ENCODE measurements at places on chromosomes 6 and 20. TPM values are rescaled to one million over a fixed set of nuclear protein-coding genes. Genes with fewer than 3 reads are reported as not detected.

Gene OTOR
- not detected for total RNA-seq

Gene TCF21
- total RNA-seq = 4.5 TPM

Gene SLC26A8
- total RNA-seq = 0.24 TPM

Gene SLC22A1
- total RNA-seq = 1.9 TPM

Gene TRIM15
- not detected for total RNA-seq

Gene EFCAB8
- 0.81 TPM for total RNA-seq

Gene BPIFB1
- total RNA-seq = not detected

Gene TPX2
- total RNA-seq = 0.76 TPM

Gene OR12D3
- not detected for total RNA-seq

Gene SYNE1
- 184 TPM for total RNA-seq

Gene COL20A1
- 0.14 TPM for total RNA-seq

Gene NKX2-2
- total RNA-seq = 0.33 TPM

Gene TCP11
- not detected for total RNA-seq

Gene CRIP3
- total RNA-seq = 1.4 TPM

Gene TTBK1
- total RNA-seq = 0.09 TPM

Gene SLCO4A1
- total RNA-seq = 14.7 TPM

Gene RNASET2
- 45.4 TPM for total RNA-seq

Gene SLC32A1
- not detected for total RNA-seq

Gene GPX5
- total RNA-seq = not detected

Gene DAAM2
- 62.7 TPM for total RNA-seq

Gene ULBP1
- total RNA-seq = not detected

Gene PPIL6
- 1.9 TPM for total RNA-seq

Gene POM121L2
- total RNA-seq = not detected

Gene AVP
- not detected for total RNA-seq

Gene OR11A1
- not detected for total RNA-seq

Gene NUP43
- total RNA-seq = 24.8 TPM

Data from posterior vena cava (tissue), 2 donors.